Myocyte (in vitro differentiated cells): ENCODE measurements at places on chromosomes 7 and 10. TPM values are rescaled to one million over a fixed set of nuclear protein-coding genes. Genes with fewer than 3 reads are reported as not detected.

The ZNF727 gene
- not detected in 2 replicates for total RNA-seq

The TMEM184A gene
- total RNA-seq: 0.32 and 2.8 TPM in 2 replicates

- DNase-seq: no peak
Measured at GRCh38 chr10:77575271-77576006, 62.2 kb downstream of the KCNMA1 start.

DNA sequence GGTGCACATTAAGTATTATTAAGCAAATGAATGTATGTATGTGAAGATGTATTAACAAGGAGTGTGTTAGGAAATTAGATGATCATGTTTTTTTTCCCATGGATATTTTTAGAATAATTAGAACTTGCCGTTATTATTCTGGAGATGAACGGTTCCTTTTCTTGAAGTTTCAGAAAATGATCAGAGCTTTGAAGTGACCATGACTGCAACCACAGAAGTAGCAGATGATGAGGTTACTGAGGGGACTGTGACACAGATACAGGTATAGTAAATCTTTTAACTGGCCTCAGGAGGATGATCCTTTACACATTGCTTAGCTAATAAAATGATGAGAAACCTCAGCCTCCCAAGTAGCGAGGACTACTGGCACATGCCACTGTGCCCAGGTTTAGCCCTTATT is 18.6 kb downstream of the DMTF1 start:
- no peak for DNase-seq

DNA sequence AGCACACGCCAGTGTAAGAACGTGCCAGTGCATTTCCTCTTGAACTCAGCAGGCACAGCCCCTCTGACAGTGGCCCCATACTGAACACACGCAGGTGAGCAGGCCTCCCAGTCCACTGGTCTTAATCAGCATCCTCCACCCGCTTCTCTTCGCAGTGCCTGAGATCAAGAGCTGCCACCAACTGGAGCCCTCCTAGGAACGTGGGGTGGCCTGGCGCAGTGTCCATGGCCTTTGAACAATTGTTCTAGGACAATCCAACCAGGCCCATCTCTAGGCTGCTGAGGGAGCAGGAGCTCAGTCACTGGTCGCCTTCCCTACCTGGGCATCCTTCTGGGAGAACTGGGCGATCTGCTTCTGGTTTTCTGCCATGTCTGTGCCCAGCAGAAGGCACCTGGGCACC is 15.2 kb downstream of the PYROXD2 start:
- DNase-seq: no peak

DNA sequence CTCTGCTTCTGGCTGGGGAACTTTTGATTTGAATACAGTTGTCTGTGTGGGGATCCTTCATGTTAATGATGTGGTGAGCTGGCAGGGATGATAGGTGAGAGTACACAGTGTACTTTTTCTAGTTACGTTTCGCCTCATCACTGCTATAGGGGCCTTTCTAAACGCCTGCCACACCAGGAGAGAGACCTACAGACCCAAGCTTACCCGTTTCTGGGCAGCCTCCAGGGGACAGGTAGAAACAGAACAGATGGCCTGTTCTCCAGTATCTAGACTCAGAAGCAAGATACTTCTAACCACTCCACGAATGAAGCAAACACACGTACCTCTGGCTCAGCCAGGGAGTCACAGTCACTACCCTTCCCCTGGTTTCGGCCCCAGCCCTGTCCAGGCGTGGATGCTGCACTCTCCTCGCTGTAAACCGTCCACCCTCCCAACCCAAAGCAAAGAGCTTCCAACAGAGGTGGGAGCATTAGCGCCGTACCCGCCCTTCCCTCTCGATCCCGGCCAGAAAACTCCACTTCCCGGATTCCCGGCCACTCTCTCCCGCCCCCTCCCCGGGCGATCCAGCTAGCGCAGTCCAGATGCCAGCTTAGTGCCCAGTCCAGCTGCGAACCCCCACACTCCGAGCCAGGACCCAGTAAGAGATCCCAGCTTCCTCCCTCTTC is 1.2 kb downstream of the CCDC6 start:
- peak; percentile 35 for DNase-seq

DNA sequence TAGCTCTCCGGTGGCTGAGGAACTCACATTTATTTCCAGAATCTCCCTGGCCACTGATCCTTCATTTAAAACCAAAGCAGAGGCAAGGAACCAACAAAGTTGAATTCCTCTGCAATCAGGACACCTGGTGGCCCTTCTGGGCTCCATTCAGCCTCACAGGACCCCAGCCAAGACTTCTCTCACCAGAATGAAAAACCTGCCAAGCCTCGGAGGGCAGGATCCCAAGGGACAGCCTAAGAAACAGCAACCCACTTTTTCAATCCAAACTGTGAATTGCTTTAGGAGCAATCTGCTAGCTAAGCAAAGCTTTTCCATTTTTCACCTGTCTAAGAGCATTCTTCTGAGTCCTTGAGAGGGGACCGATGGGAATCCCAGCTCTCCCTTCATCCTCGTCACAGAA is 34.6 kb downstream of the OAT start:
- DNase-seq: no peak

GRCh38 chr7:132930881-132931280 is 151.0 kb downstream of the CHCHD3 start:
- DNase-seq: peak; percentile 35

DNA sequence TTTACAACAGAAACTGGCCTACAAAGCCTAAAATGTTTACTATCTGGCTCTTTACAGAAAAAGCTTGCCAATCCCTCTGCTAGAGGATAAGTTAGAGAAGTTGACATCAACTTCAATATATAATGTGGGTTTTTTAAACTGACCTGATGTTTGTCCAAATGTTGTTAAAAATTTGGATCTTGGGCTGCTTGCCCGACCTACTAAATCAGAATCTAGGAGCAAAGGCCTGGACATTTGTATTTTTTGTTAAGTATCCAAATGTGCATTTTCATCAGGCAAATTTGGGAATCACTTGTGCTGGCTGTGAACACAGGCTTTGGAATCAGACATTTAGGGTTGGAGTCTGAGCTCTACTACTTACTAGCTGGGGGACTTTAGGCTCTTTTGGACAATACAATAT is 252.7 kb upstream of the CSTF2T start:
- no peak for DNase-seq
